ENCODE measurements at places on chromosomes 2 and 18.

GRCh38 chr2:118417406-118418120 lies 329.3 kb downstream of the INSIG2 start:
- DNase-seq: no peak

DNA sequence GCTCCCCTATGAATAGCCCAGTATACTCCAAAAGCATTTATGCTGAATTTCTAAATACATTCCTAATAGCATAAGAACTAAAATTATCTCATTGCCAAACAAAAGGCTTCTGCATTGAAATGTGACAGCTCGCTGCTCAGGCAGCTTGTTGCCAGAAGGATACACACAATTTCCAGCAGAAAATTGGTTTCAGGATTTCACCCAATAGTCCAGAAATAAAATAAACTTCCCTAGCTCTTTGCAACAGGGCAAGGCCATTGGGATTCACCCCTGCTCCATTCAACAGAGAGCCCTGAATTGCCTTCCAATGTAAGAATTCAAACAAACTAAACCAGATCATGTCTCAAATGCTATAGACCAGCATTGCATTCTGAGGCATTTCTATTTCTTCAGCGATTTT lies 70.7 kb downstream of the RBM43 start:
- no peak for DNase-seq

DNA sequence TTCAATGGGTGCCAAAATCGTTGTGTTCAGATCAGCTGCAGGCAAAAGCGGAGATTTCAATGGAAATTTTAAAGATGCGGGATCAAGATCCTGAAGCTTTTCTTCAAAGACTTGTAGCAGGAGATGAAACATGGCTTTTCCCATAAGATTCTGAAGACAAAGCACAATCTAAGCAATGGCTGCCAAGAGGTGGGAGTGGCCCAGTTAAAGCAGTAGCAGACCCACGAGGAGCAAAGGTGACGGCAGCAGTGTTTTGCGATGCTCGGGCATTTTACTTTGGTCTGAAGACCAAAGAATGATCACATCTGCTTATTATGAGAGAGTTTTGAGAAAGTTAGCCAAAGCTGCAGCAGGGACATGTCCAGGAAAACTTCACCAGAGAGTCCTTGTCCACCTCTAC lies 222.9 kb downstream of the DSC3 start:
- no peak for DNase-seq

GRCh38 chr2:28447943-28448792 lies 47.7 kb upstream of the PLB1 start:
- DNase-seq: no peak

DNA sequence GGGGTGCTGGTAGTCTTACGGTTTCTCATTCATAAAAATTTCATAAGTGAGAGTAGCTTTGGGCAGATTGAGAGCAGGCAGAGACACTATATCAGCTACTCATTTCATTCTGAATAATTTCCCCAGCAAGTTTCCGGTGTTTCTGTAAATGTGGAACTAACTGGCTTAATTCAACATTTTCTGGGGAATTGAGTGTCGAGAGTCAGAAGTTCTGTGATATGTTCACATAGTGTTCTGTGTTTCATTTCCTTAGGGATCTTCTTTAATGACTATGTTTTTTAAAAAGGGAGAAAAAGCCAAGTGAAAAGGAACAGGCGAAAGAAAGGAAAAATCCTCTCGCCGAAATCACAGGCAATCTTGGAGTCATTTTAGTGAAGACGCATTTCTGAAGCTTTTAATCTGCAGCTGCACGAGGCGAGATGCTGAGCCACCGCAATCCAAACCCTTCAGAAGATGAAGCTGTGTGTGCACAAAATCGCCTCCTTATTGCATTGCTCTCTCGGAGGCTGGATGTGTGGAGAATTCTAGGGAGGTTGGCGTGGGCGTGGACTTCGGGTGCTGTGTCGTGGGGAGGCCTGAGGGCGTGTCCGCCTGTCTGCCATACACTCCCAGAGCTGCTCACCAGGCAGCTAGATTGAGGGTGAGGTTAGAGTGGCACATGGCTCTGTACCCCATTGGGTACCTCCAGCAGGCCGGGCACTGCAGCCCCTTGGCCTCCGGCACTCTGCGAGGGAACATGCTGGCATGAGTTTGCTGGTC lies 38.4 kb upstream of the HDAC4 start:
- DNase-seq: no peak

DNA sequence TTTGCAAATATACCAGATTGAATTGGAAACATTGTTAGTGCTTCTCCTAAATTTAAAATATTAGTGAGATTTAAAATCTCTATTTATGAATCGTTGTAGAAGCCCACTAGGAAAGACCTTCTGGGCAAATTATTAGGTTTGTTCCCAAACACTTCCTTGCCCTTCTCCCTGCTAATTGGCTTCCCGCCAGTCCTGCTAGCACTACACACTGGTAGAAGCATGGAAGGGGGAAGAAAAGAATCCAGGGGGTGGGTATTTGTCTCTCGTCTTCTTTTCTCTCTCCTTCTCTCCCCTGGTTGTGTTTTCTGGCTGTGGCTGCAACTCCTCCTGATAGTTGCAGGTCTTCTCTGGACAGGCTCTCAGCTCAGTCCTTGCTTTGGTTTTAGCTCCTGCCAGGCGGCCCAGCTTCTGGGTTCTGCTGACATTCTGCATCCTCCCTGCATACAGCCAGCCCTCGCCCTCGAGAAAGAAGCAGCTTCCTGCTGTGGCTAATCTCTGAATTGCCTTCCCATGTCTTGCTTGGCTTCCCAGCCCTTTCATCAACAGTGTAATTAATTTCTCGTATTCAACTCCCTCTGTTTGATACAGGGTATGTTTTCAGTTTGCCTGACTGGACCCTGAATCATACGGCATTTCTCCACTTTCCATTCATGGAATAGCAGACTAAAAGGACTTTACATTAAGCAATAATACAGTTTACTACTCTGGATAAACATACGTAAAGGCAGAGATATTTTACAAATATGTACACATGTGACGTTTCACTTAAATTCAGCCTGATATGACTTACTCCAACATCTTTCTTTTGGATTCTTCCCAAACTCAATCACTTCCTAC lies 6.9 kb upstream of the PARD3B start:
- DNase-seq: no peak

- no peak for DNase-seq
Observed at GRCh38 chr2:96769814-96770213, 9.1 kb downstream of the CNNM4 start.

DNA sequence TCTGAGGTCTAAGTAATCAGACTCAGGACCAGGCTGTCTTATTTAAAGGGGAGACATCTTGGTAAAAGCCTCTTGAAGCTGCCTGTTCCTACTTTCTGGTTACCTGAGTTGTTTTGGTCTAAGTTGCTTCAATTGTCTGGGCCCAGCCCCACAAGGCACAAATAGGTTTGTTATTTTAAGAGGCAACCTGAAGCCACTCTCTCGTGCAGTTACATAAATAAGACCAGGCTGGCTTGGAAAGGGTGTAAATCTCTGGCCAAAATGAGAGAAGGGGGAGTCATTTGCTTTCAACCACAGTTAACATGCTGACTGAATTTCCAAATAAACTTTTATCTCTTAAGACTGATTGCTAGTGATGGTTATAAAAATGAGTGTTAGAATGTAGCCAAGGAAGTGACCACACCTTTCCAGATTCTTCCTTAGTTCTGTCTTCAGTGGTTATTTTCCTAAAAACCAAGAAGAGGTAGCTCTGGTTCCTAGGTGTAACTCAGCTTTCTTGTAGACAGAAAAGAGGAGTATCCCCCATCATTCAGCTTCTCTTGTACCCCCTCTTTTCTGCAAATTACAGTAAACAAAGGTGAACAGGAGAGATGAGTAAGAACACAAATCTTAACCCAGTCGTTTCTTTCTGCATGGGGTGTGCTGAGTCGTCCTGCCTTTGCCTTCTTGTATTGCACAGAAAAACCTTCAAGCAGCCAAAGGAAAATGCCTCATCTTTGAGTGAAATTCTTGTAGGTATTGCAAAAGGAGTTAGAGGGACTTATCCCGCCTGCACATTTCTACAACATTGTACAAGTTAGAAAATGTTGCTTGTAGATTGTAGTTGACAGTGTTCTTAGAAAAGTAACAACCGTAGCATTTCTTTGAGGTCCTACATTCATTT lies 161.5 kb upstream of the NT5C1B start:
- DNase-seq: no peak

GRCh38 chr18:48623468-48624235 lies 84.8 kb downstream of the CTIF start:
- no peak for DNase-seq

DNA sequence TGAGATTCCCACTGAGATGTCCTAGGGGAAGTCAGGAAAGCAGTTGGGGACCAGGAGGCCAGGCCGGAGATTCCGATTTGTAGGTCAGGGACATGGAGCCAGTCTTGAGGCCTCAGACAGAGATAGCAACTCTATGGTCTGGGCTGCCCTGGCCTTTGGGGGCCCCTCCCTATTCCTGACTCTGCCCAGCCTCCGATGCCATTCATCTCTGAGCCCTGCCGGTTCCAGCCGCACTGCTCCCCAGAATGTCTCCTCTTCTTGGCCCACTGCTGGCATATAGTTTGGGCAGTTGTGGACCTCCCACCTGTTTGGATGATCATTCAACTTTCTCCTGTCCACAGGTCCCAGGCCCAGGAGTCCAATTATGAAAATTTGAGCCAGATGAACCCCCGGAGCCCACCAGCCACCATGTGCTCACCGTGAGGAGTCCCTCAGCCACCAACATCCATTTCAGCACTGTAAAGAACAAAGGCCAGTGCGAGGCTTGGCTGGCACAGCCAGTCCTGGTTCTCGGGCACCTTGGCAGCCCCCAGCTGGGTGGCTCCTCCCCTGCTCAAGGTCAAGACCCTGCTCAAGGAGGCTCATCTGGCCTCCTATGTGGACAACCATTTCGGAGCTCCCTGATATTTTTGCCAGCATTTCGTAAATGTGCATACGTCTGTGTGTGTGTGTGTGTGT lies 16.4 kb downstream of the SIGLEC15 start:
- no peak for DNase-seq

DNA sequence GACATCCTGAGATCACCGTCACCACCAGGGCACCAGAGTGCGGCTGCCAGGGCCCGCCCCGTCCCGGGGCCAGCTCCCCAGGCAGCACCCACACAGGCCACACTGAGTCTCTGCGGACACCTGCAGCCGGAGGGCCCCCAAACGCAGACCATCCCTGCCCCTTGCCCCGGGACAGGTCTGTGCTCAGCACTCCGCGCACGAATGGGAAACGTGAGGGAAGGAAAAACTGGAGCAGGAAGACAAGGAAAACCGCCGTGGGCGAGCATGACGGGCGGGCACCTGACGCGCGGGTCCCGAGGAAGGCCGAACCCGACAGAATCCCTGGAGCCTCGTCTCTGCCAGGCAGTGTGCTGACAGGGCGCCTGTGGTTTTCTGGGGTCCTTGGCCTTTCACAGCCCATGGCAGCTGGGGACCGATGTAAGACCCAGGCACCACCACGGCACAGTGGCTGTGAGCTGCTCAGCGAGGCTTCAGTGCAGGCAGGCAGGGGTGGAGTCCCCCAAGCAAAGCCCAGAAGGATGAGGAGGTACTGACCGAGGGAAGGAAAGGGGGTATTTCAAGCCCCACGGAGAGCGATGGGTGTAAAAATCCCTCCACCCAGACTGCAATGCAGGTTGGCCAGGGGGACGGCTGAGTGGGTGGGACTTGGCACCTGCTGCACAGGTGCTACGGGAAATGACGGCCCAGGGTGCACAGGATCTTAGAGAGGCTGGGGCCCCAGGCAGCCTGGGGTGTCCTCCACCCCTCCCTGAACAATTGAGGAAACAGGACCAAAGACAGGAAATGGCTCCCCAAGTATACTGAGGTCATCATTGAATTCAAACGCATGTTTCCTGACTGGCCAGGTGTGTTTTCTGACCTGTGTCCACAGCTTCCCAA lies 59.0 kb downstream of the PXDN start:
- DNase-seq: no peak

- DNase-seq: no peak
Observed at GRCh38 chr18:56992777-56993176, 154.1 kb upstream of the BOD1L2 start.

DNA sequence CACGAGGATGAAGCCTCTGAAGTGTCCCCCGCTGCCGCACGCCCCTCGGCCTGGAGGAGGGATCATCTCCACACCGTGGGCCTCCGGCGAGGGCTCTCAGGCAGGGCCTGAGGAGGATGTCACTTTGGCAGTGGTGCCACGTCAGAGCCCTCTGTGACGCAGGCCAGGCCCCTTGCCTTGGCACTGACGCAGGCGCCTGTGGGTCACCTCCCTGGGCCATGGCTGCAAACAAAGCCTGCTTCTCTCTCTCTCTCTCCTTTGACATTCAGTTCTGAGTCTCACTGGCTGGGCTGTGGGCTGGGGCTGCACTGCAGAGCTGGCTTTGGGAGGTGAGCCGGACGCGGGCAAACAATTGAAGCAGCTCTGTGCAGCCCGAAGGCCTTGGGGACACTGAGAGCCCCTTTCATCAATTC lies 273.7 kb downstream of the TWIST2 start:
- DNase-seq: no peak

- no peak for DNase-seq
Observed at GRCh38 chr2:132448331-132448730, 31.7 kb downstream of the GPR39 start.

DNA sequence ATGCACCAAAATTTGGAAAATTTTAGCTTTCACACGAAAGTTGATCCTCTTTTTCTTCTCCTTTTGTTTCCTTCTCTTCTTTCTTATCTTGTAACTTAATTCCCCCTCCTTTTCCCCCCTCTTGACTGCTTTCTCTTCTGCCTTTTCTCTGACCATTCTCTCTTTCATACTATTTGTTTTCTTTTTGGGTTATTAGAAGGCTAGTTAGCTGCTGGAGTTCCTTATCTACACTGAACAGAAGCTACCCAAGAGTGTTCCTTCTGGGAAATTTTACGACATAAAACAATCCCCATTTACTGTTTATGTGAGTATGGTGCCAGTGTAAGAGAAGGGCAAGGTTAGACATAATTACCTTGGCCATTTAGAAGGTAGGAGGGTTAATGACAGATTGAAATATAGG lies 218.4 kb upstream of the DTNA start:
- no peak for DNase-seq

DNA sequence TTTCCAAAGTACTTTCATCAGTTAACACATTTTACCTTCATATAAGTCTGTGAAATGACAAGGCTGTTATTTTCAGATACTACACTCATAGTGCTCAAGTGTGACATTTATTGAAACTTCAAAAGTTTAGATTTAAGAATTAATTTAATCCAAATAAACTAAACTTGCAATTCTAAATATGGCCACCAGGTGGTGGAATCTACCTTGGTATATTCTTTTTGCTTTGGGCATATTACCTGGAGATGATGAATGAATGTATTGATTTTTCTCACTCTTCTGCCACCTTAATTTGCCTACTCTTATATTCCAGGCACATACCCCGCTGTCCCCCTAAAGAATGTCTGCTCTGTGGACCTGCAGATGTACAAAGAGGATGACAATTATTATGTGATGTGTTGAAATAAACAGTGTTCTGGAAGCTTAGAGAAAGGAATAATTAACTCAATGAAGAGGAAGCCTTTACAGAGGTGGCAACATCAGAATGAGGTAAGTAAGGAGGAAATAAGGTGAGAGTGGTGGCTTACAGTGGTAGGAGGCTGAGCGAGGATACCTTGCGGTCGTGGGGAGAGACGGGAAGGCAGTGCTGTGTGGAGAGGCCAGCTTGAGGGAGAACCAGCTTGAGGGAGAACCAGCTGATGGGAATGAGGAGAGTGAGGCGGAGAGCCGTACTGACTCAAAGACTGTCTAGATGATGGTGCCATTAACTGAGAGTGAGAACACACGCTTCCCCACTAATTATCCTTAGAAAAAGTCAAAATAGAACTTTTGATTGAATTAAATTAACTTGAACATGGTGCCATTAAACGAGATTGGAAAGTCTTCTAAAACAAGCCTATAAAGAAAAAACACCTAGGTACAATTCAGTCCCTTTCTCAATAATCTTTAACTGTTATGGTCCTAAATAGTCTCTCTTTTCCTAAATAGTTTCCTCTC lies 179.5 kb downstream of the CELF4 start:
- DNase-seq: no peak

- DNase-seq: no peak
Observed at GRCh38 chr2:159030674-159031380, 62.4 kb downstream of the TANC1 start.

Data from stimulated activated CD8-positive, alpha-beta memory T cell treated with anti-CD3 and anti-CD28 coated beads, Interleukin-4, amount 100 ng/mL, for 24 hours (primary cell).